ENCODE measurements at places on chromosomes 16 and 17.

DNA sequence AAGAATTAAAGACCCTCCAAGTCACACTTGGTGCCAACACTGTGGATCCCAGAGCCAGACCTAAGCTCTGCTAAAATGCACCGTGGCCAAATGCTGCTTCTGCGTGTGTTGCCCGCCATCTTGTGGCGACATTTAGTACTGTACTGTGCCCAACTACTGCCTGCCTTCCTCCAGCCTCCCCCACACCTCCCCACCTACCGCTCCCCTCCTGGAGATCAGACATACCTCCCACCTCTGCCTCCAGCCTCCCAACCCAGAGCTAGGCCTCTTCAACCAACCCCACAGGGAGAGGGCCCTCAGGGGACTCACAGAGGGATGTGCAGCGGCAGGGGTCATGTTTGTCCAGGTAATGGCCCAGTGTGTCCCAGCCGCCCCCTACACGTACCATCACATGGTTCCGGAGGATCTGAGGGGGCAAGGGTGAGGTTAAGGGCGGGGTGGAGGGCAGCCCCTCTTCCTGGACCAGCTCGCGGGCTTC lies 5.5 kb downstream of the GAS2L2 start:
- DNase-seq: peak; percentile 65

- peak; percentile 2 for DNase-seq
Measured at GRCh38 chr17:70636517-70637133, 467.3 kb downstream of the KCNJ2 start.

- no peak for DNase-seq
Measured at GRCh38 chr17:34167354-34167753, 87.7 kb upstream of the CCL2 start.

GRCh38 chr16:84884596-84885341 lies 65.0 kb downstream of the CRISPLD2 start:
- DNase-seq: no peak

- no peak for DNase-seq
Measured at GRCh38 chr16:79468121-79468552, 132.4 kb downstream of the MAF start.
